ENCODE measurements at places on chromosomes 5 and 9.
A peak's percentile ranks its signal among the peaks of the same experiment; 100 is the strongest.

GRCh38 chr9:112380825-112381221 lies 915 bp downstream of the HSDL2 start:
- no peak for DNase-seq

- DNase-seq, result no peak
These were observed 13.6 kb downstream of the FNBP1 start for GRCh38 chr9:130029223-130029973.

DNA sequence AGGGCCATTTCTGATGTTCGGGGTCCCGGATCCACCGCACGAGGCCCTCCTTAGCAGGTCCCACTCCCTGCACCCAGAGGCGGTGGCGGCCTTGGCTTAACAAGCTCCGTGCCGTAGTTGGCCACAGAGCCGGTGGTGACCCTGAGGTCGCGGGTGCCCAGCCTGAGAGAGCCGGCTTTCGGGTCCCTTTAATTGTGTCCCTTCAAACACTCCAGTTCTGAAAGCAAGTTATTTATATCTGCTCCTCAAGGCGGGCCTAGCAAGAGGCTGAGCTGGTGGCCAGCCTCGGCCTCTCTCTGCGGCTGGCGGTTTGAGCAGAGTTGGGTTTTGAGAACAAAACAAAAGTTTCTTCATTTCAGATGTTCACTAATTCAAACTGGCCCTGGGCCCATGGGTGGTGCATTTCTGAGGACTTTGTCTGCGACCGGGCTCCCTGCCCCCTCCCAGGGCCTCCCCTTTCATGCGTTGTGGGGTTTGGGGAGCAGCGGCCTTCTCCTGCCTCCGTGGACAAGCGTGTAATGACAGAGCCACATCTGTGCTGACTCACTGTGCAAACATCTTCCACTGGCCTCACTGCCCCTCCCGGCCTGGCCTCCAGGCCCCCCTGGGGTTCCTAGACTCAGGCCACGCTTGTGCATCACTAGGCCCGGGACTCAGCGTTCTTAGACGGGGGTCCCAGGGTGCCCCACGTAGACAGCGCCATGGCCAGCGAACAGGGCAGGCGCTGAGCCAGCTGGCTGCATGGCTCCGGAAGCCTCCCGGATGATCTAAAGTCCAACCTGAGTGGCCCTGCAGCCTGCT lies 49.4 kb upstream of the COL5A1 start:
- peak; percentile 38 for DNase-seq

GRCh38 chr9:137665697-137666512 lies 47.1 kb downstream of the EHMT1 start:
- DNase-seq, result no peak

DNA sequence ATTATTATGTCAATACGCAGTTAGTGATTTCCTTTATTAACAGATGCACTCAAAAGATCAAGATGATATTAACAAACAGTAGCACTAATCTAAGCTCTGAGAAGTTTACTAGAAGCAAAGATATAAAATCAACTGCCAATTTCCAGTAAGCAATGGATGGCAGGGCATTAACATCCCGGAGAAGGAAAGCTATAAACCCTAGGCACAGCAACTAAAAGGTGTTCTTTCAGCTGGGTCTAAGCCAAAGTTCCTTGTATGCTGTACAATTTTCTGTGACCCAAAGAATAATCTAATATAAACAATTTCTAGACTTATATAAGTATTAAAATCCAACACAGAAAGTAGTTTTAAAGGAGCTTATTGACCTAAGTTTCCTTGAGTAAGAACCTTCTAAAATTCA lies 39.4 kb downstream of the PJA2 start:
- DNase-seq, result no peak

- no peak for DNase-seq
These were observed 178.0 kb upstream of the DMAC1 start for GRCh38 chr9:7977586-7977985.

DNA sequence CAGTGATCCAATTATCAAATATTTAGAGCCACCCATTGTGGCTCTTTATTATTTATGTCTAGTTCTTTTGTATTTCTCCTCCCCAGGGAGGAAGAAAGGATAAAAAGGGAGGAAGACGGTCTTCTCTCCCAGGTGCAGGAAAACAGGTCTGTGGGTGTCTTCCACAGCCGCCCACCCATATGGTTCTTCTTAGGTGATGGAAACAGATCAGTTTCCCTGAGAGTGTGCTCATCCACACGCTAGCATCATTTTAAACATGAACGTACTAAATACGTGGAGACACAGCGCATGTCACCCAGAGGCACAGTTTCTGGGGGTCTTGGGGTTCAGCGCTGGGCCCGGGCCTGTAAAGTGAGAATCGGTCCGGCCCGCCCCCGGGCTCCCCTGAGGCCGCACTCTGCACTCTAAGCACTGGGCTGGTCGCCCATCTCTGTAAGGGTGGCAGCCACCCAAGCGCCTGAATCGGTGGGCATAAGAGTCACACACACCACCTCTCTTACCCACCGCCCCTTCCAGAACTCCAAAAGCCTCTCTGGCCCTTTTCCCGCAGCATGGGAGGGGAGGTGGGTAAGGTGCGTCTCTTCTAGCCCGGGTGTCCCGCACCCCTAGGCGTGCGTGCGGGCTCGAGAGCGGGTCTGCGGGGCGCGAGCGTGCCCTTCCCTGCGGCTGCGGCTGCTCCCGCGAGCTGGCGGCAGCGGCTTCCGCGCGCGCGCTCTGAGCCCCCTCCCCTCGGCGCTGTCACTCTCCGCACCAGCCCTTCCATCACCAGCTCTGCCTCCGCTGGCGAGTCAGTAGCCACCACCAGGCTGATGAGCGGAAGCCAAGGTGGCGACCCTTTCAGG lies 1.3 kb downstream of the PTCH1 start:
- no peak for DNase-seq

DNA sequence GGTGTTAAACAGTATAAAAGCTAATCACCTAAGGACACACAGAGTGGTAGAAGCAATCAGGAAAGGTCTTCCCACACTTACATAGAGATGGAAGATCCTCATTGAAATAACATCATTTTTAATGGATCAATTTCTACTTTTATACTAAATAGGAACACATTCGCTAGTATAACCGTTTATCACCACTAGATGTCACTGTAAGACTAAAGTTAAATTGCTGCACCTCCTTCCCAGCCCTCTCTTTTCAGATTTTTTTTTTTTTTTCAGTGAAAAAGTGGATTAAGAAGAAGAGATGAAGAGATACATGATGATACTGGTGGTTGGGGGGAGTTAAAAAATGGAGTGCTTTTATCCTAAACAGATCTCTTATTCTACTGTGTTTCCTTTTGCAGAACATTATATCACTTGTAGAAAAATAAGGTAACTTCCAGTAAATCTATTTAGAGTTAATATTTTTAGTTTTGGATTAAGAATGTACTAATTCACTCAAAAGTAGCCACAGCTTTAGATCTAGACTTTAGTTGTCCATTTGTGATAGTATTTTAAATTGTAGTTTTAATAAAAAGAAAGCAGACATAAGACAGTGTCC lies 116.9 kb upstream of the ARRDC3 start:
- peak; percentile 20 for DNase-seq

DNA sequence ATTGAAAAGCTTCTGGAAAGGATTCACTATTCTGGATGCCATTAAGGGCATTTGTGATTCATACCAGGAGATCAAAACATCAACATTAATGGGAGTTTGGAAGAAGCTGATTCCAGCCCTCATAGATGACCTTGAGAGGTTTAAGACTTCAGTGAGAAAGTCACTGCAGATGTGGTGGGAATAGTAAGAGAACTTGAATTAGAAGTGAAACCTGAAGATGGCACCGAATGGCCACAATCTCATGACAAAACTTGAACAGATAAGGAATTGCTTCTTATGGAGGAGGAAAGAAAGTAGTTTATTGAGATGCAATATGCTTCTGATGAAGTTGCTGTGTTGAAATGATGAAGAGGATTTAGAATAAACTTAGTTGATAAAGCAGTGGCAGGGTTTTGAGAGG lies 254.6 kb upstream of the SLC24A2 start:
- no peak for DNase-seq

GRCh38 chr9:124216474-124217176 lies 41.1 kb upstream of the NEK6 start:
- no peak for DNase-seq

GRCh38 chr5:51242456-51242855 lies 140.8 kb upstream of the ISL1 start:
- DNase-seq, result no peak

GRCh38 chr5:1280177-1281037 lies 14.5 kb downstream of the TERT start:
- DNase-seq, result no peak

DNA sequence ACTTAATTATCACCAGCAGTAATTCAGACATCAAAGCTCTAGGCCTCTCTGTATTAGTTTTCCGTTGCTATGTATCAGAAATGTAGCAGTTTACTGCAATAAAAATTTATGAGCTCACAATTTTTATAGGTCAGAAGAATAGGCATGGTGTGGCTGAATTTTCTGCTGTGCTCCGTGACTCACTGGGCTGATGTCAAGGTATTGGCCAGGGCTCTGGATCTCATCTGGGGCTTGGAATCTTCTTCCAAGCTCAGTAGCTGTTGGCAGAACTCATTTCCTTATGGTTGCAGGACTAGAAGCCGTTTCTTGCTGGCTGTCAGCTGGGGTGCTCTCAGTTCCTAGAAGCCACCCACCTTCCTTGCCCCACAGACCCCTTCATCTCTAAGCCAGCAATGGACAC lies 66.3 kb downstream of the PSAT1 start:
- DNase-seq, result no peak

- DNase-seq, result no peak
These were observed 186.3 kb upstream of the TUSC1 start for GRCh38 chr9:25864509-25864908.

- no peak for DNase-seq
These were observed 209.3 kb downstream of the C9orf50 start for GRCh38 chr9:129411501-129412175.

- DNase-seq, result no peak
These were observed 103.4 kb downstream of the MED10 start for GRCh38 chr5:6274846-6275543.

GRCh38 chr9:110932863-110933262 lies 105.4 kb downstream of the LPAR1 start:
- no peak for DNase-seq

GRCh38 chr5:171721464-171721863 lies 64.2 kb upstream of the SMIM23 start:
- no peak for DNase-seq

DNA sequence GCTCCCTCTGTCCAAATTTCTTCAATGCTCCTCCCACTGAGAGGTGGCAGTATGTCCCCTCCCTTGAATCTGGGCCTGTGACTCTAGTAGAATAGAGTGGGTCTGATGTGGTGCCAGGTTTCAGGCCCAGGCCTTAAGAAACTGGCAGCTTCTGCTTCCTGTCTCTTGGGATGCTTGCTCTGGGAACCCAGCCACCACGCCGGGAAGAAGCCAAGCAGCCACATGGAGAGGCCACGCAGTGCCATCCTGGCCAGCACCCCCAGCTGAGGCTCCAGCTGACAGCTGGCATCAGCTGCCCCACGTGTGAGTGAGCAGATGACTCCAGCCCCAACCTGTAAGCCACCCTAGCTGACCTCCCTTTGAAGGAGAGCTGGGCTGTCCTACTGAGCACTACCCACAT lies 7.3 kb upstream of the TSPAN17 start:
- DNase-seq, result no peak
